Stimulated activated CD8-positive, alpha-beta memory T cell treated with anti-CD3 and anti-CD28 coated beads, Interleukin-12 subunit alpha, Interleukin-12 subunit beta, amount 100 ng/mL, for 1 hour (primary cell): ENCODE measurements at places on chromosomes 3 and 15.

DNA sequence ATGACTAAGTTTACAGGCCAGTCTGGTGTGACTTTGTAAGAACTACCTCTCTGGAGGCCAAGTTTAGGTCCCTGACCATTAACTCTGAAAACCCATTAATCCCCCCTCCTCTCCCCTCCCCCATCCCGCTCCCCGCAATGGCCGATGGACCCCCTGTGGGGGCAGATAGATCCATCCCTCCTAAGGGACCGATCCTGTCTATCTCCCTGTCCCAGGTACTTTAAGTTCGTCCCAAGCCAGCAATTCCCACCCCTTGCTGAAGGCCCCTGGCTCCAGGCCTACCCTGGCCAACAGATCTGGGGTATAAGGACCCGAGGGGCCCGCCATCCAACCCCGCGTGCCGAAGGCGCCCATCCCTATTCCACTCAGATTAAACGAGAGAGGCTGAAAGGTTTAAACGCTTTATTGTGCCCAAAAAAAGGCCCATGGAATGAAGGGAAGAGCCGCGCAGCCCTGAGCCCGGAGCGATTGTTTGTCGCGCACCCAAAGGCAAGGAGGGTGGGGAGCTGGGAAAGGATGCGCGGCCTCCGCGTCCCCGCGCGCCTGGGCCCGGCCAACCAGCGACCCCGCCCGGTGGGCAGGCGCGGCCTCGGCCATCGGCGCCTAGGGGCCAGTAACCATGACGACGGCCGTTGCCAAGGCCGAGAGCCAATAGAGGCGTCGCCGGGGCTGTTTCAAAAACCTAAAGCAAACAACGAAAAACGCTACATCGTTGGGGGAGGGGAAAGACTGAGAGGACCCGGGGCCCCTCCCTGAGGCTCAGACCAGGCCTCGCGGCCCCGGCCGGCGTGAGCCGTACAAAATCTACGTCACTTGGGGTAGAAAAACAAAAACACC is 35.9 kb downstream of the HMCES start:
- DNase-seq: no peak

GRCh38 chr15:62782896-62783295 is 259.7 kb upstream of the TPM1 start:
- no peak for DNase-seq

DNA sequence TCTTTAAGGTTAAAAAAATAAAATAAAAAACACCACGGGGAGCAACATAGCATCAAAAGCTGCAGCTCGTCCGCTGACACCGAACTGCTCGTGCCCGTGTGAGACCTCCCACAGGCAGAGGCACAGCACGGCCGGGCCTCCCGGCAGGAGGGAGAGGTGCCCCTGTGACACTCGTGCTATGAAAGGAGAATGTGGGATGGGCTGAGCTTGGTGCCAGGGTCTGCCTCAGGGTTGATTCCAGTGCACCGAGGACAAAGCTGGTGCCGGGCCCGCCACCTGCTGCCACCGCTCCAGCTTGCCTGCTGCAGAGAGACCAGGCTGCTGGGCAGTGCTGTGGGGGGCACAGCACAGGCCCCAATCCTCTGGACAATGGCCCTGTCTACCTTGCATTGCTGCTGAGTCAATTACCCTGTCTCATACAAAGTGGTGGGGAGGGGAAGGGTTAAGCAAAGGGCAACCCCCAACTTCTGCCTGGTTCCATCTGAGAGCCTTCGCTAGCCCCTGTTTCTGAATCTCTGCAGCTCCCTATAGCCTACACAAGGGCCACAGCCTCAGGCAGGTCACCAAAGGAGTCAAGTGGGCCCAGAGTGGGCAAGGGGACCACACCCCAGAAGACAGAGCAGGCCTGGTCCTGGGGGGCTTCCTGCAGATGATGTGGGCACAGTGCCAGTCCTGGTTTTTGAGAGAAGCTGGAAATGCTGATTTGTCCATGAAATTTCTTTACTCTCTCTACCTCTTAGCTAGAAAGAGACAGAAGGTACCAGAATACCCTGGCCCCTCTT is 74.0 kb upstream of the SNRPA1 start:
- DNase-seq: no peak

GRCh38 chr15:41936649-41937567 is 35.4 kb downstream of the EHD4 start:
- DNase-seq: peak; percentile 62

GRCh38 chr3:177427540-177427939 is 230.3 kb upstream of the TBL1XR1 start:
- DNase-seq: no peak

- DNase-seq: peak; percentile 9
Observed at GRCh38 chr15:68054628-68055223, 611 bp downstream of the PIAS1 start.

- no peak for DNase-seq
Observed at GRCh38 chr15:66503780-66504562, 684 bp downstream of the RPL4 start.

- DNase-seq: no peak
Observed at GRCh38 chr3:141291559-141292355, 60.1 kb downstream of the PXYLP1 start.

DNA sequence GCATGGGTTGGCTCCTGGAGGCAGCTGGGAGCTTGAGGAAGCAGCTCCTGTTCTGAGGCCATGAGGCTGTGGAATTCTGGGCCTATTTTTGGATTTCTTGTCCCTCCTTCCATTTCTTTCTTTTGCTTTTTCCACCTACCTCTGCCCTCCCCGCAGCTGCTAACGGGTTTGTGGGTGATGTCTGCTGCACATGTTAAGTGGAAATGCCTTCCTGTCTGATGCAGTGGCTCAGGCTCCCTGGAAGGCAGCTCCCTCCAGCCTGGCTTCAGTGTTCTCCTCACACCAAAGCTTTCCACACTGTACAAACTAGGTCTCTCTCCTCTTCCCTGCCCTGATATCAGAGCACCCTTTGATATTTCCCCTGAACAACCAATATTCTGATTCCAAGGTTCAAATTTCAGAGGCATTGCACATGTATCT is 33.8 kb upstream of the ESYT3 start:
- no peak for DNase-seq

- no peak for DNase-seq
Observed at GRCh38 chr3:30954426-30954825, 60.0 kb upstream of the GADL1 start.

DNA sequence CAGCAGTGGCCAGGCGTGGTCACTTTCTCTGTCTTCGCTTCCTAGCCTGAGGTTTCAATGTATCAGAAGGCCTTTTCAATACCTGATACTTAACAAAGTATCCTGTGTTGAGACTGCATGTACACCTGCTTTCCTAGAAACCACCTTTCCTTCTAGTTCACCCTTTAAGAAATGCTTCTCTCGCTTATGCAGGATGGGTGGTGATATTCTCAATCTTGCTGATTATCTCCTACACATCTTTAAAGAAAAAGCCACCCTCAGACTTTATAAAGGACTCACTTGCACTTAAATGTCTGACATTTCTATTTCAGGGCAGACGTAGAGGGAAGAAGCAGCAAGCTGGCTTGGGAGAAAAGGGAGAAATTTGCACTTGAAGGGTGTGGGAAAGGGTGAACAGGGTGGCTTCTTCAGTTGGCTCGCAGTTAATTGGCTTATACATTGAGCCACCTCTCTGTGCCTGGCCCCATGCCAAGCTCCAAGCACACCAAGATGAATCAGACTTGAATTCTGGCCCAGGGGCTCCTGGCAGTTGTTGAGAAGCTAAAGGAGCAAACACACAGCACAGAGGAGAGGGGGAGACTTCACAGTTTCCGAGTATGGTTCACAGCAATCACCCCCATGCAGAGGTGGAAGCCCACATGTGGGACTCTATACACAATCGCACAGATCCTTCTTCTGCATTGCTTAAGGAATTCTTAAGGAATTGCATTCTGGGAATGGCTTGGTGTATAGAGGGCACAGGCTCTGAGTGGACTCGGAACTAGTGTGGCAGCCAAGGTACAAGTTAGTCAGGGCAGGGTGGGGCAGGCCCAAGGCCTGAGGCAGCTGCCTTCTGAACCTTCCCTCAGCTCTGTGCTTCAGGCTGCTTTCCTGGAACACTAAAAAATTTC is 1.3 kb downstream of the ARL6IP5 start:
- peak; percentile 65 for DNase-seq

GRCh38 chr15:74127954-74128784 is 2.2 kb upstream of the ISLR2 start:
- no peak for DNase-seq

DNA sequence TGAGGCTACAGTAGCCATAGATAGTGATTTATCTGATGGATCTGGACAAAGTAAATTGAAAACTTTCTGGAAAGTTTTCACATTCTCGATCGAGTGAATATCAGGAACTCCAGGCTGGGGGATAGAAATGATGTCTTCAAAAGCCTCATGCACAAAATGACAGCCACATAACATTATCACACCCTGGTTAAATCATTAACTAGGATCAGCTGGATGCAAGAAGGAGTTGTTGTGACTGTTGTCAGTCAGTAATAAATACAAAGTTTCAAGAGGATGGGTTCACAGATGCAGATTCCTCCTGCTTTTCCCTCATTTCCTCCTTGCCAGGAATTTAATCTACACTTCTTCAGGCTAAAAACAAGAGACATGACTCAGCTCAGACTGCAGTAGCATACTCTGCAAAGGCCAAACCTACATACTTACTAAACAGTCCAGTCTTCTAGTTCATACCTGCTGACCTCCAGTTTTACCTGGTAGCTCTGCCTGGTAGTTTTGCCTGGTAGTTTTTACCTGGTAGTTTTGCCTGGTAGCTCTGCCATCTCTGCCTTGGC is 40.9 kb downstream of the C2CD4A start:
- no peak for DNase-seq

DNA sequence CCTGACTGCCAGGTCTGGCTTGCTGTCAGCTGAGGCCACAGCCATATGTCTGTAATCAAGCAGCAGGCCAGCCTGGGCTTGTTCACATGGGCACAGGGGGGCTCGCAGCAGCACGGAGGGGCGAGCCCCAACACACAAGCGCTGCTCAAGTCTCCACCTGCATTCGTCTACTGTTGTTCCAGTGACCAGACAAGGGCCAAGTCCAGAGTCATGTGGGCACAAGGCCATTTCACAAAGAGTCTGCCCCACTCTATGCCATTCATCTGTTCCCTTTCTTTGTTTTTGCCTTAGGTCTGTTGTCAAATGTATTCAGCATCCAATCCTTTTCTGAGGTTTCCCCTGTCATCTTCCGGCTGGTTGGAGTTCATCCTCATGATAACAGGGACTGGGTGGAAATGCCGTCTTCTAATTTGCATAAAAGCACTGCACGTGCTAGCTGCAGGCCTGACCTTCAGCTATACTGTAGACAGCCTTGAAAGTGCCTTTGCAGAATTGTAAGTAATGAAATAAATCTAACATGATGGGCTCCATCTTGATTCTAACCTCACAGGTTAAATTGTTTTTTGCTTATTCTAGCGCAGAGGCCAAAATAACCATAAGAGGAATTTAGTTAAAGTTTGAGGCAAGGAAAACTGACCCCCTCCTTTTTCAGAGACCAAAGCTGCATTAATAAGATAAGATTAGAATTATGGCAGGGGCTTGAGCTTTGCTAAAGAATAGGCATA is 28.6 kb upstream of the KBTBD12 start:
- no peak for DNase-seq

DNA sequence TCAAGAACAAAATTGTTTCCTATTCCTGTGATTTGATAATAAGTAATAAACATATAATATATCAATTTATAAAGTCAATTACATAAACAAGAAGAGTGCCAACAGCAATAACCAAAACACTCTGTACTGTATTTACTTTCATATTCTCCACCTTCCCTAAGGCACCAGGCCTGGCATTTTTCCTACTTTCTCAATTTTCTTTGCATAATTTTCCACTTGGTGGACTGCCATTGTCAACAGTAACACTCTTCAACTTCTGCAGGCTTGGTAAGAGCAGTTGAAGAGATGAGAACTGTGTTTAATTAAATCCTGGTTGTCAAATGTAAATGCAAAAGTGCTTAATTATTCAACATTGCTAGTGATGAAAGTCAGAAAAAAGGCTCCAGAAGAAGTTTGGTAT is 229.8 kb upstream of the PLSCR5 start:
- no peak for DNase-seq

GRCh38 chr3:9935966-9936510 is 2.4 kb downstream of the CRELD1 start:
- no peak for DNase-seq

DNA sequence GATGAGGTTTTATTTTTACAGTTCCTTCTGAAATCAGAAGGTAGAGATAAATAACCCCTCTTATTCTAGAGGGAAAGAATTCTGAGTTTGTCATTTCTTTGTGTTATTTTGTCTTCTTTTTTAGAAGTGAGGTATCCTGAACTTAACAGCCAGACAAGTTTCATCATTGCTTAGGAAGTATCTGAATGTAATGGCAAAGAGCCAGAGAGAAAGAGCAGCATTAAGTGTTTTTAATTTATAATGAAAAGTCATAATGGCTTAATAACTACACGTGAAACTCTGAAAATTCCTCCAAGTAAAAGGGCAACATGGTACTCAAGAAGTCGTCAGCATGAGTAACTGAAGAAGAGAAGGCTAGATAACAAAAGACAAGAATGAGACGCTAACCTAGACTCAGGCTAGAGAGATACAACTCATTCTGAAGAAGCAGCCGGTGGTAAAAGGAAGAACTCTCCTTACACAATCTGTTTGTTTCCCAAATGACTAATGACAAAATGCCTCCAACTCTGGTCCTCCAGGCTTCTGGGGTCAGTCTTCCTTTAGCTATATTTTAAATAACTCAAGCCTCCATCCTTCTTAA is 116.2 kb upstream of the NECTIN3 start:
- no peak for DNase-seq

- DNase-seq: peak; percentile 34
Observed at GRCh38 chr3:129576514-129577352, 29.7 kb downstream of the PLXND1 start.

DNA sequence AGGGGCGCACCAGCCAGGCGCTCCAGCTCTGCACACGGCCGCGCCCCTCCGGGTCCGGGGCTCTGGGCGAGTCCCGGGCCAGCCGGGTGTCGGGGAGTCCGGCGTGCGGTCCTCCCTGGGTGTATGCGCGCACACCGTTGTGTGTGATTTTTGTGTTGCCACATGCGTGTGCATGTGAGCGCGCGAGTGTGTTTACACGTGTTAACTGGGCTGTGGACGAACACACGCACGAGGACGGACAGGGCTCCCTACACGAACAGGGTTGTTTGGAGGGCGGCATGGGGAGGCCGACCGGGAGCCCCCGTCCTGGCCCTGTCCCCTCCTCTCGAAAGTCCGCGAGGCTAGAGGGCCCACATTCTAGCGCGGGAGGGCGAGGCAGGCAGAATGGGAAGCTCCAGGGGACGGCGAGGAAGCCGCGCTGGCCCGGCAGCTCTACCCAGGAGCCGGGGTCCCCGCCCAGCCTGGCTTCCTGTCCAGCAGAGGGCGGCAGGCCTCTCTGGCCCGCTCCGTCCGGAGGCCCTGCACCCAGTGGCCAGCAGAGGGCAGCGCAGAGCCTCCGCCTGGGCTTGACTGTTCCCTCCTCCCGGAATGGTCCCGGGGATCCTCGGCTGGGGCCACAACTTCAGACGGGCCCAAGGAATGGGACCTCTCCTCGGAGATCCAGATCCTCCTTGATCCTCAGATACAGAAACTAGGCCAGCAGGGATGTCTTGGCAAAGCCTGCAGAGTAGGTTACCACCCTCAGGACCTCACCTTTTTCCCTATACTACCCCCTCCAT is 611 bp upstream of the LINGO1 start:
- DNase-seq: peak; percentile 28

DNA sequence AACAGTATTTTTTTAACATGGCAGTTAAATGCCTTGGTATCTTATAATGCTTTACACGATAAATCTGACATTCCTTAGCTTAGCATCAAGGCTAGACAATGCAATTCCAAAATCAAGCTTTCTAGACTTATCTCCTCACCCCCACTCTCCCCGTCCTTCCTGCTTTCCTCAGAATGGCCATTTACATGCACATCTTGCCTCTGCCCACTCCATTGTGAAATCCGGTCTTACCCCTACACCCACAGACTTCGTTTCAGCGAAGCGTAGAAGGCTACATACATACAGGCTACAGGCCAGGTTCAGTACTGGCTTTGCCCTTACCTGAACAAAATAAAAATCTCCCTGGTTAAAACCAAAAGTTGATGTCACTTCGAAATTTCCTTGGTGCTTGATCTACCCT is 58.6 kb upstream of the SLC12A8 start:
- DNase-seq: no peak
